Glomerular endothelial cell (primary cell): ENCODE measurements at places on chromosomes 4 and X. TPM values are rescaled to one million over a fixed set of nuclear protein-coding genes. Genes with fewer than 3 reads are reported as not detected.

Gene TMEM128
- total RNA-seq, result 11.1 and 22.5 TPM in 2 replicates

Gene FAT1
- total RNA-seq, result 108 and 154 TPM in 2 replicates

Gene MXRA5
- 0.44 and 0.93 TPM in 2 replicates for total RNA-seq

Gene N4BP2
- 4.4 and 5.3 TPM in 2 replicates for total RNA-seq

Gene NUDT10
- 1.3 and 1.4 TPM in 2 replicates for total RNA-seq

Gene PDGFRA
- 1.1 and 3.2 TPM in 2 replicates for total RNA-seq

Gene SLC10A4
- 0.12 TPM in 1 of 2 replicates, not detected in the other for total RNA-seq

Gene CDKL2
- total RNA-seq, result 2.1 and 2.8 TPM in 2 replicates

DNA sequence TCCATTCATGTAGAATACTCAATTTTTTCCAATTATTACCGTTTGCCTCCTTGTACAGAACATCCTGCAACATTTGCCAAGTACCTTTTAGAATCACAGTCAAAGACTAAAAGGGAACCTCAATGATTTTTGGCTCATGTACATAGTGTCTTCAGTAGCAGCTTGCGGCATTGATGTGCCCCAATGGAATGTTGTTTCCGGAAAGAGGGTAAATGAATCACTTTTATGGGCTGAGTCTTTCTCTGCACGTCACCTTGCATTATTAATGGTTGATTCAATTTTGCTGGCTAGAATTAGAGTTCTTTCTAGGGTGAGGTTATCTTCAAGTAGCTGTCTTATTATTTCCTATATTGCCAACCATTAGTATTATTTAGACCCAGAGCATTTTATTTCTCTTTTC lies 116.9 kb upstream of the GABRA2 start:
- DNase-seq, result no peak

DNA sequence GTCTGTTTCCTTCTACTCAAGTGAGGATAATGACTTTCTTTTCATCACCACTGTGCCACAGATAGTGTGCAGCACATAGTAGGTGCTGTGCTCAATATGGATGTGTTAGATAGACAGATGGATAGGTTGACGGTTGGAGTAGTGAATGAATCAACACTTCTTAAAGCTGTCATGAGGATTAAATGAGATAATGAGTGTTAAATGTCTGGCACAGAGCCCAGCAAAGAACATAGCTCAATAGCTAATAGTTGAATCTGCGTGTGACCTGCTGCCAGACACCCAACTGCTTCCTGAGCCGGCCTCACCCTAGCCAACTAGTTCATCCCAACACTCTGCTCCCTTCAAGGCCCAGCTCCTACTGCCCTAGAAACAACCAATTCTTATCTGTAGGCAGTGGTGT lies 67.7 kb upstream of the PJA1 start:
- no peak for DNase-seq

DNA sequence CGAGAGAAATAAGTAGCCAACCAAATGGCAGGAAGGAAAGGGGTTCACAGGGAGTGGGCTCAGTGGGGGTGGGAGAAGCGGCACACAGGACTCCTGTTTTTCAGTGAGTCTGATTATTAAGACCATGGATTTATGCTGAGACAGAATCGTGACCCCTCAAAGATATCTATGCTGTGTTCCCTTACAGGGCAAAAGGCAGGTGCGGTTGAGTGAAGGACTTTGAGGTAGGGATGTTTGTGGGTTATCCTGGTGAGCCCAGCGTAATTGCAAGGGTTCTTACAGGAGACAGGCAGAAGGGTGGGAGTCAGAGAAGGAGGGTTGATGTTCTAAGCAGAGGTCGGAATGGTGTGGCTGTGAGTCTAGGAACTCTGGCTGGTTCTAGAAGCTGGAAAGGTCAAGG lies 73.0 kb downstream of the EVC start:
- no peak for DNase-seq

DNA sequence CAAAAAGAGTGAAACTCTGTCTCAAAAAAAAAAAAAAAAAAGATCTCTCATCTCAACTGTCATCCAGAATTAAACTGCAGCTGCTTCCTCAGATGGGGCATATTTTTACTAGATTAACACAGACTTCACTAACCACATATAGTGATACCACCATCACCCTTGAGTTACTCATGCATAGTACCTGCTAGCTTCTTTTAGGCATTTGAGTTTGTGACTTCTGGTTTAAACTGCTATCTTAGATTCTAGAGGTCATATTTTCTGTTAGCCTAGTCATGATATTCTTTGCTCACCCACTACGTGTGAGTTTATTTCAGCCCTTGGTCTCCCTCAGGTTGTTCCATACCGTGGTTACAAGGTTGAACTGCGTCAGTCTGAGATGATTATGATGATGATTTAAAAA lies 154.9 kb upstream of the BMP3 start:
- DNase-seq, result no peak

- no peak for DNase-seq
These were observed 635 bp upstream of the PHF8 start for GRCh38 chrX:54044877-54045338.

GRCh38 chr4:85886665-85887064 lies 411.7 kb downstream of the ARHGAP24 start:
- DNase-seq, result no peak

GRCh38 chr4:1627417-1628313 lies 56.4 kb downstream of the FAM53A start:
- DNase-seq, result no peak

GRCh38 chr4:56648021-56648823 lies 32.9 kb downstream of the HOPX start:
- DNase-seq, result no peak

DNA sequence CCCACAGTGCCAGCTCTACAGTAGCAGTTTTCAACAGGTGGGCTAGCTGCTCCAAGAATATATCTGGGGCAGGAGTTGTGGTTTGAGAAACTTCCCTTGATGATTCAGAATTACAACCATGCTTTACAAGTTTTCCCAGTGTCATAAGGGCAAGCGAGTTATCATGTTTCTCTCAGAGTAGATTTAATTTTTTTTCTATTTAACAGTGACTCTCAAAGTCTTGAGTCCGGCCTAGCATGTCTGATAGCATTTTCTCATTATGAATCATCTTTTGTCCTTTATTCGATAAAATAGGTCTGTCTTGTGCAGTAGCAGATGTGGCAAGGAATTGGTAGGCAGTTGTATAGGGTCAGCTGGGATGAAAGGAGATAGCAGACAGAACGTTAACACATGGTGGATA lies 62.2 kb upstream of the SPANXD start:
- DNase-seq, result no peak

DNA sequence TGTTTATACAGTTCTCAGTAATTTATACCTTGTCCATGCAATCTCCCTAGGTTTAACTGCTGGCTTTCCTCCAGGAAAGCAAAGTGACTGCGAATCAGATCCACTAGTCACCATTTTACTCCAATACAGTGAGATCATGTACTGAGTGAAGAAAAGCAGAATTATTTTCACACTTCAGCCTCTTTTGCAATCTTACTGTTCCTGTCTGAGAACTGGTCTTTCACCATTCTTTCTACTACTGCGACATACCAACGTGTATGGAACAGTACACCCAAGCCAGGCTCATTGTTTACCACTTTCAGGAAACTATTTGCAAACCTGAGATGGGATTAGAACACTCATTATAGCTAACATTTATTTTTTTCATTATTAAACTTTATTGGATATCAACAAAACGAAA lies 8.0 kb upstream of the MSL3 start:
- no peak for DNase-seq

DNA sequence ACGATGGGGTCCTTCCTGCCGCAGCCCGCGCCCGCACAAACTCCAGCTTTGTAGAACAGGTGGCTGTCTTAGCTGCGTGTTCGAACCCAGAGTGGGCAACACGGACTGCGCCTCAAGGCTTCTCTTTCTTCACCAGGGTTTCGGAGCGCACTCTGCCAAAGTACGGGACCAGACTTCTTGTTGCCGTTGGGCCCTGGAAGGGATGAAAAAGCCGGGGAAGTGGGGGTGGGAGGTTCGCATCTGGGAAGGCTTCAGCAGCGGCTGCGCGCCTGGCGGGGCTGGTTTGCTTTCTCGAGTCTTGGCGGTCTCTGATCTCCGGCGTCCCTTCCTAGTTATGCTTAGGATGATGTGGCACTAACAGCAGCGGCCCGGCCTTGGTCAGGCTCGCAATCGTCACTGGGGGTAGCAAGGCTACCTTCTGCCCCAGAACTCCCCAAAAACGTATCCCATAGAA lies 673 bp downstream of the PARM1 start:
- DNase-seq, result no peak
